Fibroblast of skin of scalp (primary cell): ENCODE measurements at places on chromosomes 3 and 15.

DNA sequence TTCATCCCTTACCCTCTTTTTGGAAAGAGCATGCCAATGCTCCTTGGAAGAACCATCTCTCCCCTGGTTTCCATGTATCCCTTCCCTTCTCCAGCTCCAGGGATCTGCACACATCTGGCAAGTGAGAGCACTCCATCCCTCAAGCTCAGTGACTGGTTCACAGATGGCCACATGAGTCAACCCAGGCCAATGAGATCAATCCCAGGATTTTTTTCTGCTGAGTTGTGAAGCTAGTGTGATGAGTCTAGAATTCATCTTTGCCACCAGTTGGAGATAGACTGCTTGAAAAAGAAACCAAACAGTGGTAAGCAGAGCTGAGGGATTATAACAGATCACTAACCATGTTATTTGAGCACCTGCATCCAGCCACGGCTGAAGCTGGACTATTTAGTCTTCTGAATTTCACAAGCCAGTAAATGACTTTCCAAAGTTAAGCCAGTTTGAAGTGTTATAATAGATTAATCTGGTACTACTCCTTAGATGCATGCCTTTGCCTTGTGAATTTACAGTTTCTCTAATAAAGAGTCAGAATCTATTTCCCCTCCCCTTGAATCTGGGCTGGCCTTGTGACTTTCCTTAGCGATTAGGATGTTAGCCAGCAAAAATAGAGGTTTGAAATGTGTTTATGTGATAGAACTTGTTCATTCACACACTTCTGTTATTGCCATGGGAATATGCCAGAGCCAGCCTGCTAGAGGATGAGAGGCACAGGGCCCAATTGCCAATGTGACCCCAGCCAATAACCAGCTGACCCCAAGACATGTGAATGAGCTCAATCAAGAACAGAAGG is 159.8 kb downstream of the WNT5A start:
- peak; percentile 76 for DNase-seq

- no peak for DNase-seq
Observed at GRCh38 chr3:86967062-86967461, 23.9 kb downstream of the VGLL3 start.

- DNase-seq: peak; percentile 48
Observed at GRCh38 chr3:86990012-86990733, 776 bp downstream of the VGLL3 start.

- DNase-seq: no peak
Observed at GRCh38 chr3:153855772-153856171, 265.4 kb upstream of the ARHGEF26 start.

GRCh38 chr3:152203652-152204051 is 65.1 kb upstream of the MBNL1 start:
- DNase-seq: peak; percentile 76

- no peak for DNase-seq
Observed at GRCh38 chr3:140341817-140342403, 336.0 kb upstream of the TRIM42 start.

DNA sequence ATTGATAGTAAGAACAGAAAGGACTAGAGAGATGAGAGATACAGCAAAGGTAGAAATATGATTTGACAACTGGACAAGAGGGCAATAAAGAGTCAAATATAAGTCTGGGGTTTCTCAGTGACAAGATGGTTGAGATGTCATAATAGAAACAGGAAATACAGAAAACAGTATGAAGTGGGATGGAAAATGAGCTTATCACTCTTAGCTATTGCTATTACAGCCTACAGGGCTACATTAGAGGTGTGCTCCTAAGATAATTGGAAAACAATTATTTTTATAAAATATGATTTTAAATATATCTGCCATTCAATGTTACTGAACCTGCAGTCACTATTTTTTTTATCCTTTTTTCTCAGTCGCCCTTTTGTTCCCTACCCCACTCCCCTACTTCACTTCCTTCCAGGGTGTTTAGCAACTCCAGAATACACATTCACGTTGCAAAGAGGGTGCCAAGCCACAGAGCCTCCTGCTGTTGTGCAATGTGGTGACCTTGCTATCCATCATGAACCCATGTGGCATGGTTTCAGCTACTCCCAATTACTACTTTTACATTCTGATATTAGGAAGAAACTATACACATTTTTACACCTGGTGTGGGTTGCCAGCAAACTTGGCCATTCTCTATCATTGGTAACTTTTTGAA is 6.0 kb downstream of the NRG4 start:
- no peak for DNase-seq

GRCh38 chr3:52395503-52395865 is 49.4 kb downstream of the SEMA3G start:
- DNase-seq: no peak

DNA sequence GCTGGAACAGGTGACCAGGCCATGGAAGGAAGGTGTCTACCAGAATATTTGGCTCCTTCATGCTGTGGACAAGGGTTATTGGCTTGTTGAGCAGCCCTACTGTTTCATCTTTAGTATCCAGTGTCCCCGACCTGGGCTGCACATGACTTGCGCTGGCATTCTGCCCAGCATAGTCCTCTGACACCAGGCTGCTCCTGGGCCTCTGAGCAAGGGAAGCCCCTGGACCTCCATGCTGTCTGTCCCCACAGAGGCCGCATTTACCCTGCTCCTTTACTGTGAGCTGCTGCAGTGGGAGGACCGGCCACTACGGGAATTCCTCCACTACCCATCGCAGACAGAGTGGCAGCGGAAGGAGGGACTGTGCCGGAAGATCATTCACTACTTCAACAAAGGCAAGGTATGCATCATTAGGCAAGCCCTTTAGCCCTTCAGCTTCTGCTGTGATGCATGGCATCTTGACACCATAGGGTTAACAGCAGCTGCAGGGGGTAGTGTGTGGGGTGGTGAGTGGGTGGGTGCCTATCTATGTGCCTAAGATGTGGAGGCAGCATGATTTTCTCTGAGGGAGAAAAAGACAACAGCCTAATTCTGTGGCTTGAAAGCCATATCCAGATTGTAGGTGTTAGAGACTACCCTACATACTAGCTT is 44.0 kb upstream of the MANF start:
- DNase-seq: peak; percentile 37

DNA sequence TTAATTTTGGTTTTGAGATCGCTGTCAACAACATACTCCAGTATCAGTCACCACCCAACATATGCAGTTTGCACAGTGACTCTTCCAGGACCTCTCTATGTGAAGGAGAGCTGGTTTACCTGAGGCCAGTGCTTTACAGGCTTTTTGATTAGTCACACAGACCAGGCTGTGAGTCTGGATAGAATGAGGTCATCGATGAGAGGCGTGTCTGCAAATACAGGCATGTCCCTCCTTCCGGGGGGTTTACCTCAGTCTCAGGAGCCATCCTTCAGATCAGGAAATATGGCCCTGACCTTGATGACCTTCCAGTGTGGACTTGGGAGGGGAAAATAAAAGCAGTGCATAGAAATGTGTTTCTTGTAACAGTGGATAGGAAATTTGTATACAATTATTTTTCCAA is 46.9 kb downstream of the KBTBD12 start:
- DNase-seq: no peak

- no peak for DNase-seq
Observed at GRCh38 chr15:47708161-47708980, 8.9 kb upstream of the SEMA6D start.

DNA sequence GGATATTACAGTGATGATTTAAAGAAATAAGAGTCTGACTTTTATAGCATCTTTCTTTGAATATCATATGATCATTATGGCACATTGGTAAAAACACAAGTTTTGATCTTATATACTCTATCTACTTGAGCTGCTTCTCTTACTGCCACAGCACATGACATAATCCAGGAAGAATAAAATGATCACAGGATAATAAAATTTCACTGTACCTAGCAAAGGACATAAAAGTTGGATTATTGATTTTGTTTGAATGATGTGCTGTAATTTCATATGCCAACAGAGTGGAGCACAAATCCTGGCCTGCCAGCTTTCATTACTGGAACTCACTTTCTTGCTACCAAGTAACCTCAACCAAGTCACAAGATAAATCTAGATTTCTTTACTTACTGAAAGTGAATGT is 162.1 kb upstream of the NANOGP8 start:
- no peak for DNase-seq

- DNase-seq: no peak
Observed at GRCh38 chr15:60416484-60416883, 18.7 kb upstream of the ANXA2 start.

DNA sequence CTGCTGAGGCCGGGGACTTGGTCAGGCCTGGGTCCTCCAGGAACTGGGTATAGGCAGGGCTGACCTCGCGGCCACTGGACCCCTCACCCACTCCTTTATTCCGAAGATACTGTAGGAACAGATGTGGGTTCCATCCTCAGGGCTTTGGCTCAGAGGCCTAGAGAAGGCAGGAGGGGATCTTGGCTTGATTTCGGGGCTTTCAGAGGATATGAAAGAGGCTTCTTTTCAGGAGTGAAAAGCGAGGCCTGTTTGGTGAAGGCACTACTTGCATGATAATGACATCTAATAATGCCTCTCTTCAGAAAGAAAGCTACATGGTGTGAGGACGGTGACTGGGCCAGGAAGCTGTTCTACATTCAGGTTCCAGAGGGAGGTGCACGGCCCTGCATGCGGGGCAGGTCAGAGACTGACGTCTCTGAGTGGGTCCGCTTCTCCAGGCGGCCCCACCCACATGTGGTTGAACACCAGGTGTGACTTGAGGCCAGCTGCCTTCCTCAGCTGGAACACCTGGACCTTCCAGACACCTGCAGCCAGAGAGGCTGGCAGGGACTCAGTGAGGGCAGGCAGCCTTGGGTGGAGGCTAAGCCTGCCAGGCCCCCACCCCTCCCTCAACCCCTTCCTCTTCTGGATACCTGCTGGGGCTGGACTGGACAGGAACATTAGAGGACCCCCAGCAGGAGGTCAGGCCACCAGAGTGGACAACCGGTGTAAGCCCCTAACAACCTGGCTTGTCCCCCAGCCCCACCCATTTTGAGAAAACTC is 31.1 kb upstream of the HHATL start:
- DNase-seq: no peak

- DNase-seq: no peak
Observed at GRCh38 chr15:52370010-52370409, 74.4 kb upstream of the MYO5C start.

DNA sequence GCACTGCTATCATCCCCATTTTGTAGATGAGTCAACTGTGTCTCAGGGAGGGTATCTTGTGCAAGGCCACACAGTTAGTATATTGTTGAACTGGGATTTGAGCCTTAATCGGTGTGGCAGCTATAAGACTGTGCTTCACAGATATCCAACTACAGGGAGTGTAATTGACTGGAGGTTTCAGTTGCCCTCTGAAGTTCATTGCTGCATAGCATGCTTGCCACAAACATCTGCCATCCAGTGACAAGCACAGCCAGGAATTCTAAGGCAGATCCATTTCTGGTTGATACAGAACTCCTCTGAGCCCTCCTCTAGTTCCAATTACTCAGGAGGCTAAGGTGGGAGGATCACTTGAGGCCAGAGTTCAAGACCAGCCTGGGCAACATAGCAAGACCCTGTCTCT is 16.4 kb downstream of the FSD2 start:
- no peak for DNase-seq

DNA sequence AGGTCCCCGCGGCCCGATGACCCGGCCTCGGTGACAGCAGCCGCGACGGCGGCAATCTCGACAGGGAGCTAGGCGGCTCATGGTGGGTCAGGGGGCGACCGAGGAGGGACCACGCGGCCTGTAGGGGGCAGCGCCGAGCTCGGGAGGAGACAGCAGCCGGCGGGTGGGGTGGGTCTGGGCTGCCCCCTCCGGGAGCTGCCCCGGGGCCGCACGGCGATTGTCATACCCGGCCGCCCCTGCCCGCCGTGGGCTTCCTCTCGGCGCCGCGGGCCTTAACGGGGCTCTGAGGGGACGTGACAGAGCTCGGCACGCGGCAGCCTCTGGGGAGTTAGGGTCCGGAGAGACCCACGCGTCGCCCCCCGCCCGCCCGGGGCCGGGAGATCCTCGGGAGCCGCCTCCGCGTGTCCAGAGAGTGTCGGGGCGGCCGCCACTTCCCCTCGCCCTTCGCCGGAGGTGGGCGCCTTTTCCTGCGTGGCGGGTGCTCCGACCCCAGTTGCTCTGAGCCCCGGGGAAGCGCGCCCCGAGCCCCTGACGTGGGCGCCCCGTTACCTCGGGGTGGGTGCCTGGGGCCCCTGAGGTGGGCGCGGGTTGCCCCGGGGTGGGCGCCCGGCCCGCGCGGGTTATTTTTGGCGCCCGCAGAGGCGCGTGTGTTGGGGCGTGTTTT is 539 bp upstream of the PLCL2 start:
- DNase-seq: peak; percentile 72

DNA sequence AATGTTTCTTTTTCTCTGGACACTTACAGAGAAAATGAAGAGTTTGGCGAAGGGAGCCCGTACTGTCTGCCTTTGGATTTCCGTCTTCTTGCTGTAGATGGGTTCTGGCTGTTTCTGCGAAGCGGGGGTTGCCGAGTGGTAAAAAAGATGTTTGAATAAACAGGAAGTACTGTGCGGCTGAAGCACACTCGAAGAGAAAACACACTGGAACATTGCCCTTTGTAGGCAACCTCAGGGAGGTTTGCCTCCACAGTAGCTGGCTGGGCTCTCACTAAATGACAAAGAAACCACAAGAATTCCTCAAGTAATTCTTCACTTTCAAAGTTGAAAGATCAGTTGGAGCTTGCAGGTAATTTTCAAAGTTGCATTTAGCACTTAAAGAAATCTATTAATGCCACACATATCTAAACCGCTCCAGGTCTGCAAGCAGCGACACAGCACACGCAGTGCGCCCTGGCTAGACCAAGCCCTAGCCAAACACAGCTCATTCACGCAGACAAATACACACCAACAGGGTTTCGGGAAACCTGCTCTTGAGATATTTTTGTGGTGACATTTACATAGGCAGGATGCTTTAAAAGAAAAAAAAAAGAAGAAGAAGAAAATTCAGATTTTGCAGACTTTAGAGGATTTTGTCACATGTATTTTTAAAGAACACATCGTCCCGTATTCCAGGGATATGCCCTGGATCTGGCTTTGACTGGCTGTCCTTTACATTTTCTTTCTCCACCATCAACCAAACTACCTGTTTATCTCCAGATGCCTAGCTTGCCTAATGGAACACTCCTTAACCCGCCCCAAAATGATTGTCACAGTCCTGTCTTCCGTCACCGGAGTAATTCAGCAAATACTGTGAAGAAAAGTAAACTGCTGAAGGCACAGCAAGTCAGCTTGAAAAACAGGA is 452.8 kb downstream of the FOXP1 start:
- DNase-seq: peak; percentile 85

DNA sequence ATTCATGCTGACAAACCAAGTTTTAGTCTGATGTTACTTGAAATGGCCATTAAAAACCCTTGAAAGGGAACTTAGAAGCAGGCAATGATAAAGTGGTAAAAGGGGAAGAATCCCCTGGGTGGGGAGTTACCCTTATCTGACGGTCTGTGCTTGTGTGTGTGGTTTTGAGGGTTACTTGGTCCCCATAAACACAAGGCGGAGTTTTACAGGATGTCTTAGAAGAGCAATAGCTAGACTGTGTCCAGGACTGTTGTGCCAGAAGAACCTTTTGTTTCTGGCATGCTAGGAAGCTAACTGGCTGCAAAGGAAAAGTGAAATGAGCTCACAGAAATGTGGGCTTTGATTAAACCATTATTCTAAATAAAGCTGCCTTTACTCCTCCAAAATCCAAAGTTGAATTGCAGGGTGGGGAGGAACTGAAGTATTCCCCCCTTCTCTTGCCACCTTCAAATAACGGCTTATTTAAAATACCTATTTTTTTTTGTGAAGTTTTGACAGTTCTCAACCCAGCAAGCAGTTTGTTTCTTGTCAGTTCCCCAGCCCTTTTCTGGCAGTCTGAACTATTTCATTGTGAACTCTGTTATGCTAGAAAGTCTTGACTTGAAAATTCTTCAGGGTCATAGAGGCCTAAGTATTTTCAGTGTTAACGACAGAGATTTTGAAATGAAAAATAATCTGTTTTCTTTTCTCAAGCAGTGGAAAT is 443.5 kb downstream of the OTOL1 start:
- DNase-seq: no peak

- peak; percentile 93 for DNase-seq
Observed at GRCh38 chr3:78116874-78117273, 1077.0 kb downstream of the ROBO2 start.
